Fibroblast of gingiva (primary cell): ENCODE measurements at places on chromosomes 16 and 17.

DNA sequence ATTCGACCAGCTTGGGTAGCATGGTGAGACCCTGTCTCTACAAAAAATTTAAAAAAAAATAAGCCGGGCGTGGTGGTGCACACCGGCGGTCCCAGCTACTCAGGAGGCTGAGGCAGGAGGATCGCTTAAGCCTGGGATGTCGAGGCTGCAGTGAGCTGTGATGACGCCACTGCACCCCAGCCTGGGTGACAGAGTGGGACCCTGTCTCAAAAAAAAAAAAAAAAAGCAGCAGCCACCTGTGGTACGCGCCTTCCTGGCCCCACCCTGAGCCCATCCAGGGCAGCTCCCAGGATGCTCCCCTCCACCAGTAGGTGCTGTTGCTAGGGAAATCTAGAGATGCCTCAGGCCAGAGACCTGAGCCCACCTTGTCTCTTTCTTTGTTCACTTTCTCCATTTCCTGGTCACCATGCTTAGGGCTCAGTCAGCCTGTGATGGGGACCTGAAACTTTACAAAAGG is 47.4 kb downstream of the TEKT5 start:
- DNase-seq: no peak

DNA sequence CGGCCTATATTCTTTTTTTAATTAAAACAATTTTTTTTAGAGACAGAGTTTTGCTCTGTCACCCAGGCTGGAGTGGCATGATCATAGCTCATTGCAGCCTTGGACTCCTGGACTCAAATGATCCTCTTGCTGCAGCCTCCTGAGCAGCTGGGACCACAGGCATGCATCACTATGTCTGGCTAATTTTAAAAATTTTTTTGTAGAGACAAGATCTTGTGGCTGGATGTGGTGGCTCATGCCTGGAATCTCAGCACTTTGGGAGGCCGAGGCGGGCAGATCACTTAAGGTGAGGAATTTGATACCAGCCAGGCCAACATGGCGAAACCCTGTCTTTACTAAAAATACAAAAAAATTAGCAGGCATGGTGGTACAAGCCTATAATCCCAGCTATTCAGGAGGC is 54.8 kb upstream of the MSI2 start:
- no peak for DNase-seq

- DNase-seq: no peak
These were observed 107.8 kb upstream of the WSCD1 start for GRCh38 chr17:5962371-5962770.

DNA sequence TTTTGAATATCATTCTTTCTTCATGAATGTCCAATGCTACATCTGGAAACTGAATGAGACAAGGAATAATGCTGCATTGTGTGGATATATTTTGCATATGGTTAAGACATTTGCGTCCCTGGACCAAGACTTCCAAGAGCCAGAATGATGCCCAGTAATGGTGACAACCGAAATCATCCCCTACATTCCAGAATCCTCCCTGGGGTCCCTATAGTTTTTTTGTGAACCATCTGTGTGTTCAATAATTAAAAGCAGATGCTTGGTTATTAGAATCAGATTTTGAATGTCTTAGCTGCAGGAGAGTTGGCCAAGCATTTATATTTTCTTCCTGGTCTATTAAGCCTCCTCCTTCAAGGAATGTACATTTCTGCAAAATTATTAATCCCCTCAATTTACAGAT is 426.7 kb upstream of the CDH8 start:
- no peak for DNase-seq

GRCh38 chr17:81509972-81510784 is 2.4 kb downstream of the ACTG1 start:
- no peak for DNase-seq

GRCh38 chr17:61009663-61010062 is 332.0 kb downstream of the BCAS3 start:
- DNase-seq: no peak

GRCh38 chr16:13902677-13903076 is 17.3 kb upstream of the ERCC4 start:
- peak; percentile 13 for DNase-seq

DNA sequence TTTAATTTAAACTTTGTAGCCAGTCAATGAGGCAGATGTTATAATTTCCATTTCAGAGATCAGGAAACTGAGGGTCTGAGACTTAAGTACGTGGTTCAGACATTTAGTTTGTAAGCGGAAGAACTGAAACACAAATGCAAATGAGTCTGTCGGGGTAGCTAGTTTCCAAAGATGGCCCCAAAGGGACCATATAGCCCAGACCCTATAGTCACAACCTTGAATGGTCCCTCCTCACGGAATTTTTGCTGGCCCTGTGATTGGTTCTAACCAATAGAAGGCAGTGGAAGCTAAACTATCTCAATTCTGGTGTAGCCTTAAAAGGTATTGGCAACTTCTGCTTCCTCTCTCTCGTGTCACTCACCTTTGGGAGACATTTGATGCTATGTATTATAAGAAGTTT is 7.5 kb upstream of the BCO1 start:
- DNase-seq: no peak

DNA sequence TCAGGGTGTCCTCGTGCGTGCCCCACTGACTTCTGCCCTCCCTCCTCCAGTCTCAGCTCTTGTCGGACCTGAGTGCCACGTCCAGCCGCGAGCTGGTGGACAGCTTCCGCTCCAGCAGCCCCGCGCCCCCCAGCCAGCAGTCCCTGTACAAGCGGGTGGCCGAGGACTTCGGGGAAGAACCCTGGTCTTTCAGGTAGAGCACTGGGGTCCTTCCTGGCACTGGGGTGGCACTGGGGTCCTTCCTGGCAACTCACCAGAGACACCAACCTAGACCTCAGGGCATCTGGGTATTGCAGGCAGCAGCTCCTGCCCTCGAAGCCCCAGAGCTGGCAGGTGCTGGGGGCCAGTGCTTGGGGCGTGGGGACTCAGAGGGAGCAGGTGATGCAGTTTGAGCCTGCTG is 25.0 kb downstream of the SGSH start:
- no peak for DNase-seq

GRCh38 chr16:1539720-1540555 is 6.5 kb downstream of the TMEM204 start:
- no peak for DNase-seq

- no peak for DNase-seq
These were observed 142.5 kb upstream of the ELAC2 start for GRCh38 chr17:13160296-13160695.

DNA sequence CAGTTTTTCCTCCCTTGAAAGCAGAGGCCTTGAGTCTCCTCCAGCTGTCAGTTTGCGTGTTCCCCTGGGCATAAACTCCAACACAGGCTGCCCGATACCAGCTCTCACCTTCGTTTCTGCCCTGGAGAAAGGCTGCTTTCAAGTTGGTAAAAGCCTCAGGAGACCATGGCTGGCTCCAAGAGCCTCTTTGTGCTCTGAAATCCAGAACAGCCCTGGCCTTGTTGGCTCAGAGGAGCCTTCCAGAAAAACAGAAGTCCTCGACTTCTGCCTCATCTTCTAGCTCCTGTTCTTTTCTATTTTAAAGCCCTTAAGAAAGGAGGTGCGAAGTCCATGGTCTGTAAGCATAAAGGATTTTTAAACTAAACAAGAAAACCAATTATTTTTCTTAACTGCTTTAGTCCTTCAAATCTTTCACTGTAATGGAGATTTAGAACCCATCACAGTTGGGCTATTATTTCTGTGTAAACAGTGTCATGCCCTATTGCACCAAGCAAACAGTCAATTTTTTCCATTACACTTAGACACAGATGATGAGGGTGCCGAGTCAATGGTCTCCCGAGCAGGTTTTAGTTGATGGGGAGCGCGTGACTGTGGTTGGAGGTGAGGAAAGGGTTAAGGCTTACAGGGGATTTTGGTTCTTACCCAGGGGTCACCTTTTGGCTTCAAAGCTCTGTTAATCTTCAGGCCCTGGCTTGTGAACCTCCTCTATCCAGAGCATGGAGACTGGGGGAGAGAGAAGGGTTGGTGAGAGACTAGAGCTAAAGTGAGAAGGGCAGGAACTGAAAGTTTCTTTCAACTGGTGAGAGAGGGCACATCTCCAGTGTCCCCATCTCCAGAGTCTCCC is 212.8 kb downstream of the MSI2 start:
- DNase-seq: no peak

GRCh38 chr17:17001076-17001777 is 29.3 kb upstream of the TNFRSF13B start:
- no peak for DNase-seq

GRCh38 chr16:55357241-55357640 is 33.2 kb downstream of the IRX6 start:
- no peak for DNase-seq
